DMS153 (cell line): ENCODE measurements at places on chromosomes 7 and 10.

DNA sequence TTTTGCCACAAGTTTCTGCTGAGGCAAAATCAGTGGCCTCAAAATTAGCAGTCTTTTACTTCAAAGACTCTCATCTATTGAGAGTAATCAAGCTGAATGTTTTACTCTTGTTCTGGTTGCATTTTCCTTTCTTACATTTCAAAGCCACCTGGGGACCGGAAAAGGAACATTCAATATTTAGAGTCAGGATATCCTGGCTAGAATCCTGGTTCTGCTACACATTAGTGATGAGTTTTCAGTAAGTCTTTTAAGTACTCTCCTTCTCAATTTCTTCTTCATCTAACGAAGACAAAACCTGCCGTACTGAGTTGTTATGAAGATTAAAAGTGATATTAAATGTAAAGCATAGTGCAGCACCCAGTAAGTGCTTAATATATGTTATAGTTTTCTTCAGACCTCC, 52.5 kb downstream of the LAMB4 start:
- no peak for DNase-seq

DNA sequence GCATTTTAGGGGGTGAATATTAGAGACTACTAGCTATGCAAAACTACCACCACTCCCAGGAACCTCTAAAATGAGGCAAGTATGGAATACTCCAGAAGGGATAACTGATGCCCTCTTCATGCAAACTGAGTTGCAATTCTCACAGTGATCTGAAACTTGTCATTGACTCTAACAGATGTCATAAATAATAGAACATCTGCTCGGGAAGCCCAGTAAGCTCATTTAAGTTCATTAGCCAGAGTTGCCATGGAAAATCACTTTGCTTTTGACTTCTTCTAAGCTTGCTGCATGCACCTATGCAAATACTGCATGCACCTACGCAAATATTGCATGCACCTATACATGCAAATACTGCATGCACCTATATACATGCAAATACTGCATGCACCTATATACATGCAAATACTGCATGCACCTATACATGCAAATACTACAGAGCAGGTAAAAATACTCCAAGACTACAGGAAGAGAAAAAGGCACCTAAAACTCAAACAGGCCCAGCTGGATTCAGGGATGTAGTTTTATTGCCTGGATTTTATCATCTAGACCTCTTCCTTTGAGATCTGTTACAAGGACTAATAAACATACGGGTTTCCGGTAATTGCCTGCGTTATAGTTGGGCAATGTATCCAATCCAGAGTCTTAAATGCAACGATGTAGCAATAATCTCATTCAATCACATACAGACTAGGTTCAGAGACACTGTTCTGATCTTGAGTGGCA, 1061.1 kb upstream of the AUTS2 start:
- no peak for DNase-seq

DNA sequence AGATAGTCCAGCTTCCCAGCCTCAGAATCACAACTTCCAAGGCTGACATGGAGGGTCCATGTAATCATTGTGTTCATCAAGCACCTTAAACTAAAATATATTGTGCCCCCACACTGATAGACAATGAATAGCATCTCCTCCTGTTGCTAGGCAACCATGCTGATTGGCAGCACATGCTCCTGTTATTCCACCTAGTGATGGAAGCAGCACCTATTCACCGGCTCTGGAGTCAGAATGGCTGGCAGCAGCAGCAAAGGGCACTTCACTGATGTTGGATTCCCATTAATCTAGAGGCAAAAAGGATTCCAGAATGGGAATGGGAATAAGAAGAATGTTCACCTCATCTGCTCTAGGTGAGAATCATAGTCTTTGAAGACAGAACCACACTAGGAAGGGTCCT, 55.0 kb downstream of the RELN start:
- peak; percentile 42 for DNase-seq

DNA sequence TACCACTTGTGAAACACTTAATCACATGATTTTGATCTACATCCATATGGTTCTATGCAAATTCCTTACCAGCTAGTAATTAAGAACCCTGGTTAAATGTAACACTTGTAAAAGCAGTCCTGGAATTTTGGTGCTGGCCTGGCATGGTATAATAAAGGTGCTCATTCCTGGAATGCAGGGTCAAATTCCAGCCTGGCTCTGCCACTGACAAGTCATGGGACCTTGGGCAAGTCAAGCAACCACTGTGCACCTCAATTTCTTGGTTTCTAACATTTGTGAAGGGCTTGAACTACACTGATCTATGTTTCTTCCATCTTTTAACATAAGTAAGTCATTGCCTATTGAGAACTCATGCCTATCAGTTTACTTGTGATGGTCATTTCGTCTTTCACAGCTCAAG, 91.9 kb upstream of the PIK3CG start:
- no peak for DNase-seq

- DNase-seq = no peak
These were observed 15.0 kb upstream of the WDR86 start for GRCh38 chr7:151424799-151425198.

DNA sequence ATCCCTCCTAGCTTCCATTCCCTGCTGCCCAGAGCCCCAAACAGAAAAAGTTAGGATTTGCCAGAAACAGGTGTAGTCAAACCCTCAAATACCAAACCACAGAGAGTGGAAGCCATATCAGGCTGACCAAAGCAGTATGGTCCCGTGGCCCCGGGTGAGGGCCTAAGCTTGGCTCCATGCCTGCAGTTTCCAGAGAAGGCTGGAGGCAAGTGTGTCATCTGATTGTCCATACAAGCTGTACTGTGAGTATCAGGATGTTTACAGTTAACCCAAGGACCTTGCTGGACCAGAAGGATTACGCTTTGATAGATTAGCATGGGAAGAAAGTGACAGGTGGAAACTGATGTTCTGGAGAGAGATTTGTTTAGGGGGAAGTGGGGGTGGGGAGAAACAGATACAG, 96.3 kb downstream of the PRKAG2 start:
- DNase-seq = no peak

- no peak for DNase-seq
These were observed 4.5 kb downstream of the SKIDA1 start for GRCh38 chr10:21520949-21521348.

DNA sequence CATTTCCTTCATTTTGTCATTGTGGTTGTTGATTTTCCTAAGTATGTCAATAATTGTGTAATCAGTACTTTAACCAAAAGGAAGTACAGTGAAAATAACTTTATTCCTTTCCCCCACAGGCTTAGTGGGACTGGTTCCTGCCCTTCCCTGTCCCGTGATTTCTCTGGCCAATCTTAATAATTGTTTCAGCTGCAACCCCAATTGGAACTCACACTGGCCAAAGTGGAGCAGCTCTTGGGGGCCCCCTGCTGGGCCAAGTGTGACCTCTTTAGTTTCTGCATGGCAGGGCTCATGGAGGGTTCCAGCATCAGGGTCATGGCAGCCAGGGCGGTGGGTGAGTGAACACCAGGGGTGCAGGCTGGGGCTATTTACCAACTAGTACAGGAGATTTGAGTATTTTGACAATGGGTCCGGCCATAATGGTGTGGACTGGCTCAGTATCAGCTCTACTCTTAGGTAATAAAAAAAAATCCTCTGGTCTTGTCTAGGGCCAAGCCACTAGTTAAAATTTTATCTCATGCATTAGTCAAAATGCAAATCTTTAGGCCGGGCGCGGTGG, 31.7 kb downstream of the CYCS start:
- peak; percentile 42 for DNase-seq

DNA sequence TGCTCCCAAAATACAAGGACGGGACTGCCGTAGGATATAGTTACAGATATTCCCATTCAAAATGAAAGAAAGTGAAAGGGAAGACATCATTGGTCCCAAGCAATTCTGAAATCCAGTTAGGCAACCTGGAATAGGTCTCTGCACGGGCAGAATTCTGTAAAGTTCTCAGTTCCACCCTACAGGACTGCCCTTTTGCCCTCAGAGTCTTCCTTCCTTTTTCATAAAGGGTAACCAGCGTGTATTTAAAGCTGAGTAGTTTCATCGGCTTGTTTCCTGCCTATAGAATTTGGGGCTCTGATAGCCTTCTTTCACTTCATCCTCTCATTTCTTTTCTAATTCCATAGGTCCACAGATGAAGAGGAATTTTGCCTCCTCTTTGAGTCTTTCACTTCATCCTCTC, 20.0 kb downstream of the COPG2 start:
- no peak for DNase-seq

DNA sequence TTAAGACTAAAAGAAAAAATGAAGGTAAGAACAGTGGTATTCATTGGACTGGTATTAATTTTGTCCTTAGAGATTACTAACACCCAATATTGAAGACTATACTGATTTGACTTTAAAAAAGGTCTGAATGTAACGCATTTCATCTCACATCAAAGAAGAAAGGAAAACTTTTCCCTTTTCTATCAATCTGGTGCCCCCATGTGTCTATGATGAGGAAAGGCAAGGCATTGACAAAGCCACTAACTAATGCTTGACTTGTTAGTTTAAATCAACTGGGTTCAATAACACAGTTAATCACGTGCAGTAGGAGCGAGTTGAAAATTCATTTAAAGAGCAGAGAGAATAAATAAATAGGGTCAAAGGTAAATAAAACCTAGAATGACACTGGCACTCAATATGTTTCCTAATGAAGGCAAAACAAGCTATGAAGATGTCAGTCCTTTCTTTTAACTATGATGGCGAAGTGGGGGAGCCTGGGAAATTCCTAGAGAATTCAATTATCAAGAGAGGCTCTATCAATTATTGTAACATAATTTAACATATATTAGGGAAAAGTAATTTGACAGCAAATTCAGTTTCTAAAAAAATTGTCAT, 180.9 kb downstream of the ANK3 start:
- peak; percentile 16 for DNase-seq

- no peak for DNase-seq
These were observed 13.2 kb upstream of the PRKCQ start for GRCh38 chr10:6593241-6593671.

GRCh38 chr10:51010977-51011376, 63.3 kb upstream of the PRKG1 start:
- no peak for DNase-seq

DNA sequence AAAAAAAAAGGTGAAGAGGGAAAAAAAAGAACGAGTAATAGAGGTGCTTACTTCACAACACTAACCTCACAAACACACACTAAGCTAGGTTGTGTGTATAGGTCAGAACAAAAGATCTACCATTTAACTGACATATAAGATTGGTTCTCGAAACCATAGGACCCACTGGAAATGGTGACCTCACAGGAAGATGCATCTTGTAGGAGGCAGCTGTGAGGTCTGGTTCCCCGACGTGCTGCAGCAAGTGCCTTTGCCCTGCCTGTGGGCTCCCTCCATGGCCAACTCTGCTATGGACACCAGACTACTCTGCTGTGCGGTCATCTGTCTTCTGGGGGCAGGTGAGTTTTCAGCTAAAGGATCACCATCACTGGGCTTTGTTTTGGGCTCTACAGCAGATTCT, 133.8 kb upstream of the PRSS1 start:
- no peak for DNase-seq

DNA sequence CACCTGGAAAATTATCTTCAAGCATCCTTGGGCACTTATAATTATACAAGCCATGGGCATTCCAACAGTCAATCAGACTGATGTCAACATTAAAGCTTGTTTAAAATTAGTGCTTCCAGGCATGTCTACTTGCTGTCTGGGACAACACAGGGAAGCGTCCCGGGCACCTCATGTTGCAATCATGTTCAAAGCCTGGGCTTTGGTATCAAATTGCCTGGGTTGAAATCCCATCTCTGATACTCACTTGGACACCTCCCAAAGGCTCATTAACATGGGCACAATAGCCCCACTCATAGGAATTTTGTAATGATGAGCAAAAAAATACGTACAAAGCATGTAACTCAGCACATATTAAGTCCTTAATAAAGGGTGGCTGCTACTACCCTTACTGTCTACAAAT, 14.4 kb downstream of the AIFM2 start:
- no peak for DNase-seq

DNA sequence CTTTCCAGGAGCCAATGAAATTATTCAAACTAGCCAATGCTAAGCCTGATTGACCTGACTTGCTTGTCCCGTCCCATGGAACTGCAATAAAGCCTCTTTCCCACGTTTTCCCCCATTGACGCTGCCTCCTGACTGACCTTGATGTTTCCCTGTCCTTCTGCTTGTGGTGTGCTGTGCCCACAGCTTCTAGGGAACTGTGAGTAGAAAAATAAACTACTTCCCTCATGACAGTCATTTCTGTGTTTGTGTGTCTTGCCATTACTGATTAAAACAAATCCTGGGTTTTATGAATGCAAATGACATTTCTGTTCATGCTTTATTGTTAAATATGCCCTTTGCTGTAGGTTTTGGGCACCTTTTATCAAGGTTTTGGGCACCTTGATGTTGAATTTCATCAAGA, 91.3 kb upstream of the ABI1 start:
- DNase-seq = no peak

- no peak for DNase-seq
These were observed 933.2 kb downstream of the GATA3 start for GRCh38 chr10:8987712-8988111.

DNA sequence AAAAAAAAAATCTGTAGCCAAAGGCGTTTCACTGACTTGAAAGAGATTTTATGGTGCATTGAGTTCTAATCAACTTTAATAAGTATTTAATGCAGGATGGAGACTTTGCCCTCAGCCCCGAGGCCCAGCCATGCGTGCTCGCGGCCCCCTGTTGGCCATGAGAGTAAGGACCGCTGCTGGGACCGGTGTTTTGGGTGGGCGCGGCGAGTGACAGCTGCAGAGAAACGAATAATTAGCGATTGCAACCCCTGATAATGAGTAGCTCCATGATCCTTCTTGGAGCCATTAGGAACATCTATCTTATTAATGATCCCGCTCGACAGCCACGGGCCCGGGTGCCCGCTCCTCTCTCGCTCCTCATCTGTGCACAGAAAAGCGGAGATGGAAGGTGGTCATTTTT, 347.4 kb downstream of the RPS24 start:
- no peak for DNase-seq

GRCh38 chr7:44891791-44892190, 6.5 kb upstream of the PURB start:
- no peak for DNase-seq

DNA sequence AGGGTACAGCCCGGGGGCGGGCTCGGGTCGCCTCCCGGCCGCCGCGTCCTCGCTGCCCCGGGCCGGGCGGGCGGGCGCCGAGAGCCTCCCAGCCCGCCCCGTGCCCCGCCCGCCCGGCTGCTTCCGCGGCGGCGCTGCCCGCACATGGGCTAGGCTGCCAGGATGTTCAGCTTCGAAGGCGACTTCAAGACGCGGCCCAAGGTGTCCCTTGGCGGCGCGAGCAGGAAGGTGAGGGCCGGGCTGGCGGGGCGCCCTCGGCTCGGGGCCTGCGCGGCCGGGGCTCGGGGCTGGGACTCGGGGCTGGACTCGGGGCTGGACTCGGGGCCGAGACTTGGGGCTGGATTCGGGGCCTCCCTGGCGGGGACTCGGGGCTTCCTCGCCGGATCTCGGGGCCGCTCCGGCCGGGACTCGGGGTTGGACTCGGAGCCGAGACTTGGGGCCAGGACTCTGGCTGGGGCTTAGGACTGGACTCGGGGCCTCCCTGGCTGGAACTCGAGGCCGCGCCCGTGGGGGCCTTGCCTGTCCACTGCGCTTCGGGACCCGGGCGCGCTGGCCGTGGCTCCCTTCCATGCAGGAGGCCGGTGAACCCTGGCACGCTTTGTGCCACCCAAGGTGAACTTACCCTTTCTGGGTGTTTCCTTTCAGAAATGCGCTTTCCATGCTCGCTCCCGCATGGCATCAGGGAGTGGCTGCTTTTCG, 534 bp downstream of the UBE3C start:
- no peak for DNase-seq

GRCh38 chr7:154423231-154423630, 371.0 kb downstream of the DPP6 start:
- DNase-seq = no peak

GRCh38 chr10:56139405-56139804, 221.7 kb downstream of the ZWINT start:
- DNase-seq = peak; percentile 85

- DNase-seq = no peak
These were observed 49.3 kb upstream of the HBP1 start for GRCh38 chr7:107119376-107120105.
